ENCODE measurements at places on chromosomes 1 and 21.

DNA sequence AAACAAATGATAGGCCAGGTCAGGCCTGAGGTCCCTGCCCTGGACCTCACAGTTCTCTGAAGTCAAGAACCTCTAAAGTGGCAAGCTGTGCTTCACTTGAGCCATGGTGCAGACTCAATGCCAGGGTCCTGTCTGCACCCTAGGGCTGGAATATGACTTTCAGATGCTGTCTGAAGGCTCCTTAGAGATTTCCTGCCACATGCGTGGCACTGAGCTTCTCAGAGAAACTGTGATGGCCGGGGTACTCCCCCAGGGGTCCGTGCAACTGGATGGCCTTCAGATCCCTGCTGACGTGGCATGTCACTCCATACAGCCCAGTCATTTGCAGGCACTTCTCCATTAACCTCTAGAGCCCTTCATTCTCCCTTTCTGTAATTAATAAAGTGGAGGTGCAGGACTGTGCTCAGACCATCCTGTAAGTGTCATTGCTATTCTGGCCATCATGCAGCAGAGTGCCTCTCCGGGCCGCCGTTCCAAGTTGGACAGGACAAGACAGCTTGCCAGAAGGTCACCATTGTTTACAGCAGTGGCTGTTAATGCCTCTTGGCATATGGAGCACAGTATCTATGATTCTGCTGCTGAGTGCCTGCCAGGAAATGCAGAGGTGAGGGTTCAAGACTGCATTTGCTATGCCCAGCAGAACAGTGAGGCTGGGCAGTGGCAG lies 205.1 kb upstream of the COA6 start:
- no peak for DNase-seq

DNA sequence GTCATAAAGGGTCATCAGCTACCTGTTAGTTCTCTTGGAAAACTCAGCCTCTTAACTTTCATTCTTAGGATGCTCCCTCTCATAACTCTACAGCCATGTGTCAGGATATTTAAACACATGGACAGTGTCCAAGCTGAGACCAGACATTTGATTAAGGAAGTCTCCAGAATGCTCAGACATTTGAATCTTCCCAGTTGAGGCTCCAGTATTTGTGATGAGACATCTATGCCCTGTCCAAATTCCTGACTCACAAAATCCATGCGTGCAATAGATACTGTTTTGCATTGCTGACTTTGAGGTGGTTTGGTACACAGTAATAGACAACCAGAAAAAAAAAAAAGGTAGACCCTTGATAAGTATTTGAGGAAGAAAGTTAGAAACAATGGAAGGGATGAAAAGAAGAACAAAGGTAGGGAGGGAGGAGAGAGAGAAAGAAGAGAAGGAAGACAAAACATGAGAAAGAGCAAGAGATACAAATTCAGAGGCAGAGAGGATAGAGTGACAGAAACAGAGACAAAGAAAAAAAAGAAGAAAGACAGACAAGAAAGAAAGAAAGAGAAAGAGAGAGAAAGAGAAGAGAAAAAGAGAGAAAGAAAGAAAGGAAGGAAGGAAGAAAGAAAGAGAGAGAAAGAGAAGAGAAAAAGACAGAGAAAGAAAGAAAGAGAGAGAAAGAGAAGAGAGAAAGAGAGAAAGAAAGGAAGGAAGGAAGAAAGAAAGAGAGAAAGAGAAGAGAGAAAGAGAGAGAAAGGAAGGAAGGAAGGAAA lies 275.5 kb upstream of the PRMT6 start:
- no peak for DNase-seq

DNA sequence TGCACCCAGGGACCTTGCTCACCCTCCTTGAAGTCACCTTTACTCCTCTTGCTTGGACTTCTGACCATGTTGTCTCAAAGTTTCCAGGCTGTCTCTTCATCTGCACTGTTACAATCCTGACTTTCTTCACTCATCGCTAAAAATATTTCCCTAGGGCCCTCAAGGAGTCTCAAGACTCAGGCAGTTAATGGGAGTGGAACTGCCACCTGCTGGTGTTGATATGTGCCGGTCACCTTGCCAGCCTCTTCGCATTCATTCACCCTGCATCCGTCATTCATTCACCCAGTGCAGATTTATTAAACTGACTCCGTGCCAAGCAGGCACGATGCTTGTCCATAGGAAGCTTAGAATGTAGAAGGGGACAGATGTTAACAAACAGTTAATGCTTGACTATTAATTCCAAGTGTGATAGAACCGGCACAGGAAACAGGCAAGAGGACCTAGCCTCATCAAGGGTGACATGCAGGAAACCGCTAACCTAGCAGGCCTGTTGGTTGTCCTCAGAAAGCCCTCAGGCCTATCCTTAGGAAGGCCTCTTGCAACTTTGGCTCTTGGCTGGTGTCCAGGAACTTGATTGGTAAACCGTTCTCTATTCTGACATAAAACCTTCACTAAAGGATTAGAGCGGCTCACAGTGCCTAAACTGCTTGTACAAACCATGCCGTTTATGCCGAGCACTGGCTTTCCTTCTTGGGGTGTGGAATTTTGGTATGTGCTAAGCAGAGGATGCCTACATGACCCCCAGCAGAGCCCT lies 342.2 kb downstream of the CAMTA1 start:
- DNase-seq, result no peak

DNA sequence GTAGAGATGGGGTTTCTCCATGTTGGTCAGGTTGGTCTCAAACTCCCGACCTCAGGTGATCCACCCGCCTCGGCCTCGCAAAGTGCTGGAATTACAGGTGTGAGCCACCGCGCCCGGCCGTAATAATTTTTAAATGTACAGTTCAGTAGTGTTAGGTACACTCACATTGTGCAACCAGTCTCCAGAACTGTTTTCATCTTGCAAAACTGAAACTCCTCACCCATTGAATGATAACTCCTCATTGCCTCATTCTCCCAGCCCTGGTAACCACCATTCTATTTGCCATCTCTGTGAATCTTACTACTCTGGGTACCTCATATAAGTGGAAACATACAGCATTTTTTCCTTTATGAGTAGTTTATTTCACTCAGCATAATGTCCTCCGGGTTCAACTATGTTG lies 3.4 kb downstream of the NLRP3 start:
- no peak for DNase-seq

Measured in H54 (cell line).